Left kidney (tissue), 8 donors: ENCODE measurements at places on chromosomes 12 and 14. TPM values are rescaled to one million over a fixed set of nuclear protein-coding genes. Genes with fewer than 3 reads are reported as not detected.
A peak's percentile ranks its signal among the peaks of the same experiment; 100 is the strongest.

The LALBA gene
- polyA plus RNA-seq = not detected

The HOXC5 gene
- 2.7 TPM for polyA plus RNA-seq

The GYS2 gene
- 0.17 TPM for polyA plus RNA-seq

The PRORP gene
- polyA plus RNA-seq = 32.7 TPM

The TOMM20L gene
- polyA plus RNA-seq = 2.5 TPM

The PLXNC1 gene
- polyA plus RNA-seq = 7.5 TPM

The SIRT4 gene
- 3.3 TPM for polyA plus RNA-seq

The ACSM4 gene
- polyA plus RNA-seq = not detected

The TEX52 gene
- 3.1 TPM for polyA plus RNA-seq

DNA sequence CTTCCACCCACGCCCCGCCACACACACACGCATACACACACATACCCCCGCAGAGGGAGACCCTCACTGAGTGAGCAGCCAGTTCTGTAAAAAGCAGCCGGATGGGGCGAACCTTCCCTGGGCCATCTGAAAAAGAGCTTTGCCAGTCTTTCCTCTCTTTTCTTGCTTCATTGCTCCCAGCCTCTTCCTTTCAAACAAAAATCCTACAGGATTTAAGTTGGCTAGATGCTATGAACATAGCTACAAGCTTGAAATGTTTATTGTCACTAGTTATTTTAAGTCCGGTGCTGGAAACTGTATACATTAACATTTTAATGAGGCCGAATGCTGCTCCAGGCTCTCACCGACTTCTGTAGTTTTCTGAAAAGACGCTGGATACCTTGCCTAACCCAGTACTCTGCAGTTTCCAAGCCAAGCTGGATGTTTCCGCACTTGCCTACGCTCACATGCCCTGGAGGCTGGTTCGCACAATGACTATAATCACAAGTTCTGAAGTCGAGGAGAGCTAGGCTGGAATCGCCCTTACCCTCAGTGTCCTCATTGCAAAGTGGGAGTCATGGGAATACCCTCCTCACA is 39.2 kb downstream of the LTBP2 start:
- no peak for DNase-seq

GRCh38 chr14:33967138-33967537 is 16.3 kb upstream of the EGLN3 start:
- no peak for DNase-seq

- DNase-seq = no peak
Observed at GRCh38 chr12:130706311-130706710, 9.8 kb downstream of the RIMBP2 start.

DNA sequence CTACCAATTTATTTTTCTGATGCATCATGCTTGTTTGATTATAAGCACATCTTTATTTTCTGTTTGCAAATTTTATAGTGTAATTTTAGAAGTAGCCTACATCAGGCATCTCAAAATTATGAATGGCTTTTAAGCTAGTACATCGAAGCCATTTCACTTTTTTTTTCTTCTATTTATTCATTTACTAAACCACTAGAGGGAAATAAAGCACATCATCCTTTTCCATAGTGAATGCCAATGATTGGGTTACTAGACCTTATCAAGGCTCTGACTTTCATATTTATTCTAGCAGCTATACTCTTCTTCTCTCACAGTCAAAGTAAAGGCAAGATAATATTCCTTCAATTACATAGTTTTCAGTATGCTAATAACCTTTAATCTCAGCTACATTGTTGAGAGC is 736.4 kb upstream of the LRFN5 start:
- DNase-seq = no peak

DNA sequence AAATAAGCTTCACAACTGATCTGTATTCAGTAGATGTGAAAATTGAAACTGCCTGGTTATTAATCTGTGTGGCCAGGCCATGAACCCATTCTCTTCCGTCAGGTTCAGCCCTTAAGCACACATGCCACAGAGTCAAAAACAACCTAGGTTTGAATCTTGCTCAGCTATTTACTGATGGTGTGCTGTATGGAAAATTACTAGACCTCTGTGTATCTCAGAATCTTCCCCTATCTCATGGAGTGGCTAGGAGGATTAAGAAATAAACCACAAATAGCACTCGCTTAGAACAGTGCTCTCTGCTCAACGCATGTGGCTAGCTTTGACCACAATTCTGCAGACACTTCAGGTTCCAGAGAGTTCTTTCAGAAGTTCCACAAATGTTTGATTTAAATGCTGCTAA is 240.7 kb upstream of the PLEKHG7 start:
- DNase-seq = no peak

- no peak for DNase-seq
Observed at GRCh38 chr12:40730281-40730680, 38.0 kb downstream of the CNTN1 start.

GRCh38 chr14:36498938-36499337 is 21.1 kb downstream of the NKX2-1 start:
- DNase-seq = no peak

DNA sequence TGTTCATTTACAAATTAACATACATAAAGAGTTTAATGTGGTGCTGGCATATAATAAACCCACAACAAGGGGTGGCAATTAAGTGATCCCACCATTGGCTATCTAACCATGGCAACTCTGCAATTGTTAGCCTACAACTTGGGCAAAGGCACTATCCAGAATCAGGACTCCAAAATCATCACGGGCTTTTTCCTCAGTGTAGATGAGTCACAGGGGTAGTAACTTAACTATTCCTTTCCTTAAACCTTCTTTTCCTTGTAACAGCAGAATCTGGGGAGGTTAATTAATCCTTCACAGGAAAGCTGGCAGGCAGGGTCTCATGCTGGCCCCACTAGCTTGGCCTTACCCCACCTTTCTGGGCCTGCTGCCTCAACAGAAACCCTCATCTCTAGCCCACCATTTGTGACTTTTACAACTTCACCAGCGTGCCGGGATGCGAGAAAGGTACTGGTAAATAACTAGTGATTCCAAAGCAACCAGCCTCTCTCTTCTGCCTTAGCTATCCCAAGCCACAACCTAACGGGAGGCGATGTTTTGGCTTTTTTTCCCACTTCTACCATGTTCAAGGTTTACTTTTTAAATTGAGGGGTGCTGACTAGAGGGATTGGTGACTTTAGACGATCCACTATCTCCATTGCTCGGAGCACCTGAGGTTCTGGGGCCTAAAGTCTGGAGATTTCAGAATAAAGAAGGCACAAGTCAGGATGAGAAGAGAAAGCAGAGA is 744 bp downstream of the ATP5MC2 start:
- no peak for DNase-seq

DNA sequence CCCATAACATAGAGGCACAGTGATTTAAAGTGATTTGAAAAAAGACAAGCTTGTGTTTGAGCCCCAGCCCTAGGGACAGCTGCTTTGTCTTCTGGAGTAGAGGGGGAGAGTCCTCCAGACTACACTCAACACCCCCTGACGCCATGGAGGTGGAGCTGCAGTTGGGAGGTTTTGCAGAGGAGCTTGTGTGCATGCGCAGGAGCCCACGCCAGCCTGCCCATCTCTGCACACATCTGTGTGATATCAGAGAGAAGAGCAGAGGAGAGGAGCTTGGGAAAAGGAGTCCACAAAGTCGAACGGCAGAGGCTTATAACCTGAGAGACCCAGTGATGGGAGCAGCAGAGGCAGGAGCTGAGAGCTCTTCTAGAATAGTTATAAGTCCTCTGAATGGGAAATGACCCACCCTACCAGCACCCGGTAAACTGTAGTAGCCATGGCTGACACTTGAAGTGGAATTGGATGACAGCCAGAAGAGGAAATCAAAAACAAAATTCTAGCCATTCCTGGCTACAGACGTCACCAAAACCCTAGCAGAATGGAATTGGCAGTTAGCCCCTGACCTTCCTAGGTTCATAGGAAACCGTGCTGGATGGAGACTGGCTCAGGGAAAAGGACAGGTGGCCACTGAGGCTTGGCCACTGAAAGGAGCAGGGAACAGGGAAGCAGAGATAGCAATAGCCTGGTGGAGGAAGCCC is 185.1 kb upstream of the VASH1 start:
- no peak for DNase-seq

DNA sequence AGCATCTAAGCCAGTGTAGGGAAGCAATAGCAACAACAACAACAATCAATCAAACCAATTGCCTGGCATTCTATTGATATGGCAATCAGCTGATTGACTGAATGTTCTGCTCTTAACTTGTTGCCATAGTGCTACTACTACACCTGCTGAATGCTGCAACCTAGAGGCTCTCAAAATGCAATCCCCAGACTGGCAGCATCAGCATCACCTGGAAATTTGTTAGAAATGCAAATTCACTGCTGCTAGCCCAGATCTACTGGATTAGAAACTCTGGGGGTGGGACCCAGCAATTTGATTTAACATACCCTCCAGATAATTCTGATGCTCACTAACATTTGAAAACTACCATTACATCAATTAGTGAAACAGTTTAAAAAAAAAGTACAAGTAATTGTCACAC is 363.6 kb downstream of the SNAPC1 start:
- no peak for DNase-seq

GRCh38 chr12:106431839-106432411 is 74.4 kb downstream of the POLR3B start:
- DNase-seq = no peak

DNA sequence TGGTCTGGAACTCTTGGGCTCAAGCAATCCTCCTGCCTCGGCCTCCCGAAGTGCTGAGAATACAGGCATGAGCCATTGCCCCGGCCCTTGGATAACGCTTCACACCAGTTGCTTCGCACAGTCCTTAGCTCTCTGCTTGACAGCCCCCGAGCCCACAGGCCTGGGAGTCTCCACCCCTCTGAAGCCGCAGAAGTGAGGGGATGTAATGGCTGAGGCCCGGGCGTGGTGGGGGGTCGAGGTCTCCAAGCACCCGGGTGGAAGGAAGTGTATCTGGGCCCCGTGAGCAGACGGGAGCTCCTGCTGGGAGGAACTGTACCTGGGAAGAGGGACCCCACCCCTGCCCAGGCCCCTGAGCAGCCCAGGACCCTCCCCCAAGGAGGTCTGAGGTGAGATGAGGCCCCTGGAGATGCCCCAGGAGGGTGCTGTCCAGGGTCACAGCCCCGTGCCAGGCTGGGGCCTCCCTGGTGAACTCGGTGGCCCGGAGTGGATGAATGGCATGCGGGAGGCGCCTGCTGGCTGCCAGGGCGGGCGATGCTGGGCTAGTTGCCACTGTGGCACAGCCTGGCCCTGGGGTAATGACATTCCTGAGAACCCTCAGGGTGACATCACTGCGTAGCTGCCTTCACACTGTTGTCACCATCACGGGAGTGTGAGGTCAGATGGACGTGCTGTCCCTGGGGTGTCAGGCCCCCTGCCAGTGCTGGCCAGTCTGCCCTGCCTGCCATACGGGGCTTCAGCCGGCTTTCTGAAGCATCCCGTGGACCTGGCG is 48.9 kb downstream of the KIF26A start:
- no peak for DNase-seq

- DNase-seq = no peak
Observed at GRCh38 chr12:29365091-29365490, 15.9 kb downstream of the ERGIC2 start.

DNA sequence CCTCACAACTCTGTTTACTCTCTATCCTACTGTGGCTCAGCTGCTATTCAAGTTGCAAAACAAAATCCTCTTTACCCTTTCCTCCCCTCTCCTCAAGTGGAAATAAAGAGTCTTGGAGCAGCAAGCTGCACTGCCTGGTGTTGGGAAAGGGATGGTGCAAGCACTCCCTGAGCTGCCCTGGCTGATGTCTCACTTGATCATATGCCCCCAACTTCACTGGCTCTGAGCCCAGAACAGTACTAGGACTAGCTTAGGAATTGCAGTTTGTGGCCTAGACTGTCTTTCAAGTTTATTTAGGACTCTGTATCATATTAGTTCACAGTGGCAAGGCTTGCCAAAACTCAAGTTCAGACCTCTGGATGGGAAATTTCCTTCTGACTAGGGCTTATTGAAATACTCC is 1683.8 kb upstream of the SEL1L start:
- DNase-seq = no peak

DNA sequence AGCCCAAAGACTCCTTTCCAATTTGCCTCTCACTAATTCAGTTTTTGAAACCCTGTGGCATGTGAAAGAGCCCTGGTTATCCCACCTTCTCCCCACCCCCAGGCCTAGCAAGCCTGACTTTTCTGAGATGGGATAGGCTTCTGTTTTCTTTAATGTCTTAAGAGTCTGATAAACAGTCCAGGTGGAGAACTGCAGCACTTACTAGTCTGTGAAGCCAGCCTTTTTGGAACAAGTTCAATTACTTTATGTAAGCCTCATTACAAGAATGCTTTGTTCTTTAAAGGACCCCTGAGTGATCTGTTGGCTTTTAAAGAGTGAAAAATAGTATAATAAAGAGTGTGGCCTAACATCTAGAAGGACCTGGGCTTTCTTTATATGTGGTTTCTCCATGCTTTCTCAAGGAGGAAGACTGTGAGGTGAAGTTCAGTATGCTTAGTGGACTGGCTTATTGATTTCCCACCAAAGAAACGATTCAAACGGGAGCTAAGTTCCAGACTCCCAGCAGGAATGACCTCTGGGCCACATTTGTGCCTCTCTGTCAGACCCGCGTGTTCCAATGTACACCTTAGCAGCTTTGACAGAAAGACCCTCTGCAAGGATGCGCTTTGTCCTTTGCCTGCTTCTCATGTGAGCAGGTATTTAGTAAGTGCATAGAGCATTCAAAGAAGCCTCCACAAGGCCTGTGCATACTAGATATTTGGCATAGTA is 129.5 kb downstream of the DAAM1 start:
- no peak for DNase-seq

- DNase-seq = no peak
Observed at GRCh38 chr12:96948782-96949181, 41.7 kb downstream of the NEDD1 start.

DNA sequence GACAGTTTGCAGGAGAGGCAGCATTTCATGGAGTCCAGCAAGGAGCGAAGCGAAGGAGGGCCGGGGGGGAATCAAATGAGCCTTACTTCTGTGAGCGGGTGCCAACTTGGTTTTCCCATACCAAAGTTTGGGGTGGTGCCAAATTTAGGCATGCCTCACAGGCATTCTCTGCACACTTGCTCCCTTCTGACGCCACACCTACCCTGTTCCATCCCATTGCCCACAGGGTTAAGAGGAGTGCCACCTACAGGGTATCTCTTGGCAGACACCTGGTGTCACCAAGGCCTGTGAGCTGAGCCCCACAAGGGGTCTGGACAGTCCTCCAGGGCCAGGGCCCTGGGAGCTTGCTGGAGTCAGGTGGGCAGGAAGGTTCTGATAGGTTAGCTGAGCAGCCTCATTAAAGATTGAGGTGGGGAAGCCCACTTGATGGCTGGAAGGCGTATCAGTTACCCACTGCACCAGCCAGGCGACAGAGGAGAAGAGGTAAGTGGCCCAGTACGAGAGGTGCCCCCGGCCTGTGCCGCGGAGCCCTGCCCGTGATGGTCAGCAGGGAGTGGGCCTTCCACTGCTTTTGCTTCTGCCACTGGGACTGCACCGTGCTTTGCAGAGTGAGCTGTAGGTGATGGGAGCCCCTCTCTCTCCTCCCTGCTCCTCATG is 45.2 kb downstream of the DEGS2 start:
- no peak for DNase-seq

- DNase-seq = peak; percentile 79
Observed at GRCh38 chr14:61461808-61462275, 140.5 kb downstream of the PRKCH start.

- no peak for DNase-seq
Observed at GRCh38 chr12:132490422-132491137, 629 bp downstream of the FBRSL1 start.
